ENCODE measurements at places on chromosomes 4 and X.

DNA sequence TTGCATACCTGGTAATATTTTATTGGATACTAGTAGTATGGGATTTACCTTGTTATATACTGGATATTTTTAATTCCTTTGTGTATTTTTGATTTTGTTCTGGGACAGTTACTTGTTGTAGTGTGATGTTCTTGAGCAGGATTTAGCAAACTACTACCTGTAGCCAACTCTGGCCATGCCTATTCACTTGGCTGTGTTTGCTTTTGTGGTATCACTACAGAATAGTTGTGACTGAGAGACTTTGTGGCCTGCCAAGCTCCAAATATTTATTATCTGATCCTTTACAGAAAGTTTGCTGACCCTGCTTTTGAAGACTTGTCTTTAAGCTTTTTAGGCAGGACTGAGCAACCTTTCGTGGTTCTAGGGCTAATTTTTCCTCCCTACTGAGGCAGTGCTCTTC, 17.8 kb downstream of the ZCCHC4 start:
- DNase-seq, result no peak

DNA sequence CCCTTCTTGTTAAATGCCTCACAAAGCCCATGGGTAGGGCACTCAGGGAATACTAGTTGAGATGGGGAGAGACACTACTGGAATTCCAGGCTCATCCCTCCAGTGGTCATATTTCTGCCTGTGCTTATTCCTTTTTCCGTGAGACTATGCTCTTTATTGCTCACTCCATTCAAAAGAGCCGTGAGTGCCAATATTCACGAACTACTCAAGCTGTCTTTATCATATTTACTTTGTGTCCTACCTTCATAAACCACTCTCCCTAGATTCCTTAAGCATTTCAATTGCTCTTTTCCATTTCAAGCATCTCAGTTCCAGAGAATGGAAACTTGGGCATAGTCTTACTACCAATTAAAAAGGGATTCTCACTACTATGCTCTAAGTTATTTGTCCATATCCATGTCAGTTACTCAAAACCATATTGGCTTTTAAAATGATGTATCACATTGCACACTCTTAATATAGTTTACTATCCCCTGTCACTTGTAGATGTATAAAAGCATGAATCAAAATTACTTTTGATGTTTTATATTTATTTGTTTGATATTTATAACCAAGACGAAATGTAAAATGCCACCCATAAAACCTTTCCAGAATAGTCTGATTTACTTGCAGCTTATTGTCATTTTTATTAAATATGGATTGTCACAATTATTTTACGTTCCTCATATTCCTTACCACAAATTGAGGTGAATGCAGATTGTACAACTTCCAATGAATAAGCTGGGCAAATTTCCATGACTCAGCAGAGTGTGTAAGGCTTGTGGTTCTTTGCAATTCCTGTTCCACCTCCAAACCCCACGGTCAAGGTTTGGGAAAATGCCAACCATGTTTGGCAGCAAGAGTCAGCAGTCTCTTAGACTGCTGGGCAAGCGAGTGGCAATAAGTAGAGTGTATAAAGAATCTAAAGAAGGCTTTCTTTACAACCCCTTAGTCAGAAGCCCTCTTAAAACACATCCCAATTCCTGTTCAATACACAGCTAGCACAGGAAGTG, 24.4 kb downstream of the ENOX2 start:
- no peak for DNase-seq

DNA sequence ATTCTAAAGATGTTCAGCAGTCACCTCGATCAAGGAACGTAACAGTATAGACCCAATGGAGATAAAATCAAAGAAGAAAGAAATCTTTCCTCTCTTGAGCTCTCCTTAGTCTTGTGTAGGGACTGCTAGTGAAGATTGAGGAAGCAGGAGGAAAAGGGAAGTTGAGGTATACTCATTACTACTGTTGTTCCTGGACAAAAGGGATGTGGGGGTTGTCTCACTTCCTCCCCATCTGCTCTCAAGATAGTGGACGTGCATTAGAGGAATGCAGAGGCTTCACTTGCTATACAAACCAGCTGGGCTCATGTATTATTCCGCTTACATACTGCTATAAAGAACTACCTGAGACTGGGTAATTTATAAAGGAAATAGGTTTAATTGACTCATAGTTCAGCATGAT, 208.9 kb upstream of the ARHGEF9 start:
- DNase-seq, result no peak

GRCh38 chrX:143058120-143058519, 32.4 kb downstream of the SPANXN4 start:
- DNase-seq, result peak; percentile 82

DNA sequence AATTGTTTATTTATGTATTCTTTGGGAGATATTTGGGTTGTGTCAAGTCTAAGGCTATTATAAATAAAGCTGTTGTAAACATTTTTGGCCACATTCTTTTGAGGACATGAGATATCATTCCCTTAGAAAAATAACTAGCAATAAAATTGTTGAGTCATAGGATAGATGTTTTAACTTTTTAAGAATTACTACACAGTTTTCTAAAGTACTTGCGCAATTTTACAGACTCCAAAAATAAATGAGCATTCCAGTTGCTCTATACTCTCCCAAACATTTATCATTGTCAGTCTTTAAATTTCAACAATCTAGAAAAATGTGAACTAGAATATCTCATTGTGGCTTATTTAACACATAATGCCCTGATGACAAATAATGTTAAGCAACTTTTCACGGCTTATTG, 189.1 kb upstream of the ADGRL3 start:
- no peak for DNase-seq

DNA sequence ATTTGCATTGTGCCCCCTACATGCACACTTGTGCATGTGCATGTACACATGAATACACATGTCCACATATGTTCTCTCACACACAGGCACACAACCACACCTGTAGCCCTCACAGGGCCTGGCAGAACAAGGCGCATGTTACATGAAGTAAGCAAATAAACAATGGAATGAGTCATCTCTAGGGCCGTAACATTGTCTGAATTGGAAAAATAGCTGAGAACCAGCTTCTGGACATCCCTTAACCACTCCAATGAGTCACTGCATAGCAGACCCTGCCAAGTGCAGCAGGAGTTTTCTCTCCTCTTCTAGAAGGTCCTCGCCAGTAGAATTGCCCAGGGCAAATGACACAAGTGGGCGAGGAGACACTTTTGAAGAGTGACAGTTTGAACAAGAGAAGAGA, 66.1 kb downstream of the MAGEA10 start:
- DNase-seq, result no peak

- DNase-seq, result no peak
Observed at GRCh38 chr4:7485096-7485495, 50.4 kb upstream of the PSAPL1 start.

DNA sequence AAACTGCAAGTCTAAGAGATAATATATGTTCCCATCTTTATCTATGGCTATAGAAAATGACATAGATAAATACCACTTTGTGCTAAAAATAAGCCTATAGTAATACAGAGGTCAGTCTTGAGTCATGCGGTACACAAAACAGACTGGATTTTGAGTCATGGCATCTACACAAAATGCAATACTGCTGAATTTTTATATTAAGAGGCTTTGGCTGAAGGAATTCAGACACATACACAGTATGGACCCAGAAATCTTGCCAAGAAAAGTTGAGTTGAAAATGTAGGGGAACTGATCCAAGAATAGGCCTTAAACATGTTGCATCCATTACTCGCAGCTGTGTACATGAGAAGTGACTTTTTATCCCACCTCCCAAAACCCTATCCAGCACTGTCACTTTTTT, 184.4 kb downstream of the TENM3 start:
- DNase-seq, result no peak

DNA sequence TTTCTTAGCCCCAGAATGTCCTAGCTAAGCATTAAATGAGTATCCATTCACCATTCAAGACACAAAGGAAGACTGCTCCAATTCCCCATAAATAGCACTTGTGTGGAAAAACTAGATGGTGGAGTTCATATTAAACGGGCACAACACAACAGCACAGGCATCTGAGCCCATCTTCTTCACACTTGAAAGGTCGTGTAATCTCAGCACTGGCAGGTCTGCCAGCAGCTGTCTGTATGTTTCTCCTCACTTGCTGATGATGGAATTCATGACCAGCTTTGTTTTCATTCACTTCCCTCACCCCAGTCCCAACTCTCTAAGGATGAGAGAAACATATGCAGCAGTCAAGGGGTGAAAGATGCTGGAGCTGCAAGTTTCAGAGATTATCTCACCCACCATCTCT, 148.7 kb downstream of the AFAP1 start:
- DNase-seq, result no peak

DNA sequence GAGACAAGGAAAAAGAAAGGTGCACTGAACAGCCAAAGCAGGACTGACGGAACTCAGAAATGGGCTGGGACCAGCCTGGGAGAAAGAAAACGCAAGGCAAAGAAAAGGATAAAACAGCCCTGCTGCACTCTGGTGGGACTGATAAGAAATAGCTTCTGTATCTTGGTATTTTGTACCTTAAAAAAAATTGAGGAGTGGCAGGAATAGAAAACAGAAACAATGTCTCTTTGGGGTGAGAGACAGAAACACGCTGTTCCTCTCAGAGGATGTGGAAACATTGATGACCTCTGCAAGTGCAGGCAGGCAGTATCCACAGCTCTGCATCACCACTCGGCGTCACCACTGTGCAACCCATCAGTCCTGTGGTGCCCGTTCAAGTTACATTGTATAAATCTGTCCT, 152.5 kb upstream of the SPRY1 start:
- DNase-seq, result no peak

DNA sequence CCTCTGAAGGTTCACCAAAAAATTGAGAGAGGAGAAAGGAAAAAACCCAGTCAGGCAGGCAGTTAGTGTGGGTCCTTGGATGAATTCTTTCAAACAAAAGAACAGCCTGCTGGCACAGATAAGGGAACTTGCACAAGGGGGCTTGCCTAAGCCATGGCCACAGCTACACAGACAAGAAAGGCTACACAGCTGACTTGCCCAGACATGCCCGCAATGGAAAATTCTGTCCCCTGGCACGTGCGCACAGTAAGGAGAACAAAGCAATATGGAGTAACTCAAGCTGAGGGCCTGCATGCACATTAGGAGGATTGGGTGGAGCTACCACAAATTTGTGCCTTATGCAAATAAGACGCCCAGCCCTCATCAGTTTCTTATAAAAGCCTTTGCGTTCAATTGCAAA, 512.5 kb upstream of the HTR2C start:
- DNase-seq, result no peak

- no peak for DNase-seq
Observed at GRCh38 chrX:101410461-101410860, 2.4 kb downstream of the HNRNPH2 start.

DNA sequence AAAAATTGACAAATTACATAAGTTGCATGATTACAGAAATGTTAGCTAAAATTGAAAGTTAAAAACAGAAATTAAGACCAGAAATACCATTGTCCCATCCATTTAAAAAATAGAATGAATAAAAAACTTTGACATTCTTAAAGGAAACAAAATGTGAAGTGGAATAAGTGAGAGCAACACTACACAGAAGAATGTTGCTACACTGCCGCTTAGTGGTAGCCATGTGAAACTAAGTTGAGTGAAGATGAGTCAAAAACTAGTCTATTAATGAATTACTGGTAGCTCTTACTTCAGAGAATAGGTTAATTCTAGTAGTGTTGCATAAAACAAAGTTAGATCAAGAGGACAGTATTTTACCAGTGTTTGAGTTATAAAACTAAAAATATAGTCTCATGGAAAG, 571.0 kb upstream of the KLHL4 start:
- peak; percentile 39 for DNase-seq

- no peak for DNase-seq
Observed at GRCh38 chr4:8024073-8024786, 84.6 kb upstream of the AFAP1 start.

DNA sequence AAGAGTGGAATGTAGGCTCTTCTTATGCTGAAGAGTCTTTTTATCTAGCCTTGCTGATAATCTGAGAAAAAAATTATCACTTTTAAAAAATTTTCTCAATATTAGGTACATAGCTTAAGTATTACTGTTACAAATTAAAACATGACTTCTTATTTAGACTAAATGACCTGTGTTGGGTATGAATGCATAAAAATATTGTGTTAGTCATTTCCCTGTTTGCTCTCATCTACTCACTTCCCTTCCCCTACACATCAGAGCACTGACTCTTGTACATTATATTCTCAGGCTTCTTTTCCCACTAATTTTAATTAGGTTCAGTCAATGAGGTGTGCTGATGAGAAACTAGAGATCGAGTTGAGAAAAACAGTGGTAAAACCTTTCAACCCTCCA, 881.0 kb downstream of the PCDH18 start:
- no peak for DNase-seq

- no peak for DNase-seq
Observed at GRCh38 chrX:75155447-75155826, 646 bp downstream of the ABCB7 start.

- no peak for DNase-seq
Observed at GRCh38 chr4:94927696-94928095, 169.9 kb downstream of the BMPR1B start.

DNA sequence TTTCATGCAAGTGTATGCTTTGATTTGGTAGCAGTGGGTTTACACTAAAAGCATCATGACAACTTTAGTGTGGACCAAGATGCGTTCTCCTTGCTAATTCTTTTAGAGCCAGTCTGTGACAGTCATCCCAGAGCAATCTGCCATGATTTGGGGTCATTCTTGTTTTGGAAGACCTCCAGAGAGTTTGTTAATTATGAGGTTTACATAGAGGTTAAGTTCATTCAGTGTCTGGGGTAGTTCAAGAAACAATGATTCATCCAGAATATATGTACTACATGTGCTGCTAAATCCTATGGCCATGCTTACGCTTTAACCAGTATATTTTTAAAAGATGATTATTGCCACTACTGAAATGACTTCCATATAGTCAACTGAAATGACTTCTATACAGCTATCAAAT, 328.5 kb upstream of the AGA start:
- DNase-seq, result no peak

DNA sequence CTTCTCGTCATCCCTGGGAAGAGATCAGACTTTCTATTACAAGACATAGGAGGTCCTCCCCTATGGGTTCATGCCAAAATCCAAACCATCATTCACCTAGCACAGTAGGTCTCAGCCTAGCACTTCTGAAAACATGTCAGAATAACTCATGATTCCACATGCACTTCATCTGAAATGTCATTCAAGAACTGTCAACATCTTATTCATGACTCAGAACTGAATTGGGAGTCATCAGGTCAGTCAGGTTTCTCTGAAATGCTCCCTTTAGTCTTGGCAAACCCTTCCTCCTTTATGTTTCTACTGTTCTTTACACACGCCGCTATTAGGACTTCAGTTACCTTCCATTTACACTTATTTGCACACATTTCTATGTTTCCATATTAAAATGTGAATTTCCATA, 67.2 kb downstream of the ANTXR2 start:
- DNase-seq, result no peak

DNA sequence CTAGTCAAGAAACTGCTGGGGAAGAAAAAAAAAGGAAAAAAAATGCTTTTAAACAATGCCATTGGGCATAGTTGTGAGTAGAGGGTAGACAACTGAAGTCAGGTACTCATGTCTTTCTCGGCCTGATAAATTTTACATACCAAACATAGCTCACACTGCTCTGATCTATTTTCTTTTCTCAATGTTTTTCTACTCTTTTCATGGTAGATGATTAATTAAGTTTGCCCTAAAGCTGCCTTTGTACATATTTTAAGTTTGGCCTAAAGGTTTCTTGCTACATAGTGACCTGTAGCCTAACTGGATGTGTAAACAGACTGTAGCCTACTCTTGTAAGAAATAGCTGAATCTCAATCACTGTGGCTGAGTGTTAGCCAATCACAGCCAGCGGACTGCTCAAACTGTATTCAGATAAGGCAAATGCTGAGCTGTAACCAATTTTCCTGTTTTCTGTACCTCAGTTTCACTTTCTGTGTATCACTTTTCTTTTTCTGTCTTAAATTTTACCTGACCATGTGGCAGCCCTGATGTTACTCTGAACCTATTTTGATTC, 121.0 kb downstream of the PCDH10 start:
- no peak for DNase-seq

All from NCI-H748 treated with DMSO at 0.1 percent for 48 hours (cell line).